ENCODE measurements at places on chromosomes 11 and 22. TPM values are rescaled to one million over a fixed set of nuclear protein-coding genes. Genes with fewer than 3 reads are reported as not detected.

DNA sequence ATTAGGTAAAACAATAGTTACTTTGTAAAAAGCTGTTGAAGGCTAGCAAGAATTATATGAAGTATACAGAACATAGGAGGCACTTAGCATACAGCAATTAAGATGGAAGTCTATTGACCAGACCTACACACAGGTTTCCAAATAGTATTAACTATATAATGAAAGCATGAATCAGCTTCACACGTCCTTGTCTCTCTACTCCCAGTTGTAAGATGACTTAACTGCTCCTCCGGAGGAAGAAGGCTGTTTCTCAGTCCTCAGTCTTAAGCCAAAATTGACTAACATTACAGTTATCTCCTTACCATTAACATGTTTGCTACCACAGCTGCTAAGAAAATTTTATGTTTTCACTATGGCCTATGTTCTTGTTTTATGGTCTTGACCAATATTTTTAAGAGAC is 24.7 kb downstream of the SIK3 start:
- no peak for DNase-seq
- H3K27ac ChIP-seq = no peak overlapping the region
- no peaks in the 10 kb centered on the region for H3K36me3 ChIP-seq
- H3K4me3 ChIP-seq = no peak overlapping the region

DNA sequence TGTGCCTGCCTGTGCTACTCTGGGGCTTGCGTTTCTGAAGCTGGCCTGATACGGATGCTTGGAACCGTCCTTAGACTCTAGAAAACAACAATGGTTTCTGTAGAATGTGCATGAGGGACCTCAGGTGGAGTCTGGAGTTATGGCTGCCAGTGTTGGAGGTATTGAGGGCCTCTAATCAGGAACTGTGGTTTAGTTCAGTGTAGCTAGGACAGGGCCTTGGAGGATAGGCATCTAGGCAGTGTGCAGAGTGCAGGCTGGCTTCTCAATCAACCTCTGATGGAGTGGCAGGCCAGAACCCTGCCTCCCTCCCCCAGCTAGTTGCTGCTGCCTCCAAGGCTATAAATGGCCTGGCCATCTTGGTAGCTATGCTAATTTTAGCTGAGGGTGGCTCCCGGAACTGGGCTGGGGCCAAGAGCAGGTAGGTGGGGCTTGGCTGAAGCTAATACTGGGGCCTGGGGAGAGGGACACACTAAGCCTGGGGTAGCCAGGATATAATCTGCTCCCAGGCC is 4.0 kb downstream of the STIM1 start:
- H3K27ac ChIP-seq = peak overlapping the region; percentile 21
- no peak overlapping the region for H3K4me3 ChIP-seq
- H3K4me1 ChIP-seq = peaks cover 72% of the 10 kb centered on the region
- H3K36me3 ChIP-seq = no peaks in the 10 kb centered on the region

DNA sequence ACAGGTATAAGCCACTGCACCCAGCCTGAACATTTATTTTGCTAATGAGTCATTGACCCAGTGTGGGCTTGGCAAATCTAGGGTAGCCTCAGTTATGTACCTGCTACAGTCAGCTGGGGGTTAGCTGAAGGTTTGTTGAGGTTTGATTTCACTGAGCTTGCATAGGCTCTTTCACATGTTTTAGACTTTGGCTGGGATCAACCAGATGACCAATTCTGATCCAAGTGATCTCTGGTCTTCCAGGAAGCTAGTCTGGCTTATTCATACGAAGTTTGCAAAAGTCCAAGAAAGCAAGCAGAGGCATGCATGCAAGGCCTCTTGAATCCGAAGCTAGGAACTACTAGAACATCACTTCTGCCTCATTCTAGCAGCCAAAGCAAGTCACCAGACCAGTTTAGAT is 21.0 kb downstream of the SERPING1 start:
- no peak overlapping the region for H3K27ac ChIP-seq
- no peak for DNase-seq
- no peaks in the 10 kb centered on the region for H3K36me3 ChIP-seq
- H3K4me1 ChIP-seq = no peaks in the 10 kb centered on the region

DNA sequence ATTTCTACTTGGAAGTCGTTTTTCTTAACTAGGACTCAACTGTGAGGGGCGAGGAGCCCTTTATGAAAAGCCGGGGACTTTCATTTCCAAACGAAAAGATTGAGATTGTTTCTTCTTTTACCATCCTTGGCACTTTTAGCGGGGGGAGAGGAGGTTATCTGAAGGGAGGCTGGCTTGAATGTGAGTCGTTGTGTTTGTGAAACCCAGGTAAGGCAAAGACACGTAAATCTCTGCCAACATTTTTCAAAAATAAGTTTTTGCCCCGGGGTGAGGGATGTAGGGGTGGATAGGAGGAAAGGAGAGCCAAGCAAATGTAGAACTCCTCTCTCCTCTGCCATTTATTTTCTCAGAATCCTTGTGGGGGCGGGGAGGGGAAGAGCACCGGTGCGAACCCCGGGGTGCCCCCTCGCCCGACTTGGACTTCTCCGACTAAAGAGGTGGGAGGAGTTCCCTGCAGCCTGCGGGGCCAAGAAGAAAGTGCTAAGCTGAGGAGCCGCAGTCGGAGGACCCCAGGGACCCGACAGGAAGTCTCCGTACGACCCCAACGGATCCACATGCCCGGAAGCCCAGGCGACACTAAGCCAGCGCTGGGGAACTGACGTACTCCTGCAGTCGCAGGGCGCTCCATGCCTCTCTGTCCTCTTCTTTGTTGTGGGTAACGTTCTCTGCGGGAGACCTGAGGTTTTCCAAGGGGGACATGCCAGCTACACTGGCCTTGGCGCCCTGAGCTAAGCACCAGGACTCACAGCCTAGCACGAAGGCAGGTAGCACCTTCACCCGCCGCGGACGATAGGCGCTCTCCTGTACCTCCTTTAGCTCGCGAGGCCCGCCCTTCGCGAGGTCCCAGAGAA is 2.4 kb upstream of the WT1 start:
- peaks cover 95% of the 10 kb centered on the region for H3K27me3 ChIP-seq
- DNase-seq = no peak
- peaks cover 40% of the 10 kb centered on the region for H3K4me1 ChIP-seq

DNA sequence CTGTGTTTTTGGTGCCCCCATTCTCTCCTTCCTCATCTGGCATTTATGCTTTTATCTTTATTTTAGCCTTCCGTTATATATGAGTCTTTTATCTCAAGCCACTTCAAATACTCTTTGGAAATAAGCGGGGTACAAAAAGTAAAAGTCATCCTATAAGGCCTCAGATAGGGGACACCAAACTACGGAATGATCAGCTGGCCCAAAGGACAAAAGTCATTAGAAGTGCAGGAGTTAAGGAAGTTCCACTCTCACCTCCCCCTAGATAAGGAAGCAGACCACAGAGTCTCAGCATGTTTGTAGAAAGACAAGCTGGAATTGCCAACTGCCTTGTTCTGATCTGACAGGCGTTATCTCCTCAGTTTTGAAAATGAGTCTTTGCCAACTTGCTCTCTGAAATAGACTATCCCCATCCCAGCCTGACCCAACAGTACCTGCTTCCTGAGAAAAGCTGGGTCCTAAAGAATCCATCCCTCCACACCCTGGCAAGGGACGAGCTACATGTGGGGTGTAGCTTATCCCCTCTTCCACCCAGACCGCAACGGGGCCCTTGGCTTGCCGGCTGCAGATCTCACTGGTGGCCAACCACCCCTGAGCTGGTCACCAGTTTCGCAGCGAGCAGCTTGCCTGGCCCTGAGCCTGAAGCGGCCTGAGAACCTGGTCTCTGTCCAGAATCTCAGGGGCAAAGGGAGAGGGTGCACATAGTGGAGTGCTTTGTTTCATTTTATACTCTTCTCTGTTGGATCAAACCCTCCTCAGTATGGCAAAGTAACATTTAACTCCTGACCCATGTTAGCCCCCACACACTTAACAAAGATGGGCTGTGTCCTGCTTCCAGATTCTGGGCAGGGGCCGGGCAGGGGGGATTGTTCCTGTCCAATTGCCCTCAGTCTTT is 13.8 kb downstream of the FADS2 start:
- no peak overlapping the region for H3K27ac ChIP-seq
- H3K27me3 ChIP-seq = no peaks in the 10 kb centered on the region
- DNase-seq = no peak
- H3K36me3 ChIP-seq = peaks cover 78% of the 10 kb centered on the region
- no peaks in the 10 kb centered on the region for H3K4me1 ChIP-seq
- H3K4me3 ChIP-seq = no peak overlapping the region

Gene ZDHHC8
- 41.2 TPM for polyA plus RNA-seq

Gene KCNK4
- polyA plus RNA-seq = not detected

Measured in left lung (tissue), 14 donors.